ENCODE measurements at places on chromosomes 12 and 14.

GRCh38 chr14:32509632-32510187, 180.6 kb downstream of the AKAP6 start:
- DNase-seq: peak; percentile 30

DNA sequence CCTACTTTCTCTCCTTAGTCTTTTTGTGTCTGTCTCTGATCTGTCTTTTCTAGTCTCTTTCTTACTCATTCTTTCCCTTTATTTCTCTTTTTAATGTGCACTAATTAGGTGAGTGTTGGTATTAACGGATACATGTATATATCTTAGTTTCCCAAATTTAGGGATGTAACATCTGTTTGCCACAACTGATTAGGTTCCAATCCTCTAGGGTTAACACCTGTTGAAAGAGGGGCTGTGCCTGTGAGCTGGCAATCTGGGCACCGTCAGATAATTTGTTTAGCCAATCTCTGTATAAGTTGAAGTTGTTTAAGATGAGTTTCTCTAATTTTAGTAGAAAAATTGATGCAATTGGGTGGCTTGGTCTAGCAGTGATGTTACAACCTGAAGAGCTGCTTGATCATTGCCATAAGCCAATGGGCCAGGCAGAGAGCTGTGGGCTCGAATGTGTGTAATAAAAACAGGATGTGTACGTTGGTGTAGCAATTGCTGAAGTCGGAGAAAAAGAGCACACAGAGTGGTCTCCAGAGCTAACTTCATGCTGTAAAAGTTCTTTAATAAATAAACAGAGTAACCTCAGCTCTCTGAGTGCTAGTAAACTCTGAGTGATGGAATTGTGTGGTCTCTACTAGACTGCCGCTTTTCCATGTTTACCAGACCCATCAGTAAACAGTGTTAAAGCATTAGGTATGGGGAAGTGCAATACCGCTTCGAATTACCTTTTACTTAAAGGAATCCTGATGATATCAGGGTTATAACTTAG, 18.3 kb upstream of the LYZ start:
- DNase-seq: no peak

- no peak for DNase-seq
These were observed 9.0 kb downstream of the SERPINA12 start for GRCh38 chr14:94500264-94500663.

GRCh38 chr12:112350593-112351592, 31.3 kb downstream of the HECTD4 start:
- DNase-seq: peak; percentile 22

DNA sequence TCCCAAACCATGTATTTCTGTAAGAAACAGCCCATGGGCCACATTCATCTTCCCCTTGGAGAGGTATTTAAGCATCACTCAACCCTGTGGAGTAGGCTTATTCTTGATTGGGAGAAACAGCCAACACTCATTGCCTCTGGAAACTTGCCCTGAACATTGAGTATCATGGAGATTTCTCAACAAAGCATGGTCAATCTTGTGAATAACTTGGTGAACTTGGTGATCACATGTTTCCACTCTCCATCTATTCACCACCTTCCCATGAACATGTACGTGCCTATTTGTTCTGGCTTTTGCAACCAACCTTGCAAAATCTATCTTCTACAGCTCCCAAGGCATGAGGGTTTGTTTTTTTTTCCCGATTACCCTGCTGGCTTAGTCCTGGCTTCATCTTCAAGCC, 163.2 kb downstream of the PAH start:
- no peak for DNase-seq

DNA sequence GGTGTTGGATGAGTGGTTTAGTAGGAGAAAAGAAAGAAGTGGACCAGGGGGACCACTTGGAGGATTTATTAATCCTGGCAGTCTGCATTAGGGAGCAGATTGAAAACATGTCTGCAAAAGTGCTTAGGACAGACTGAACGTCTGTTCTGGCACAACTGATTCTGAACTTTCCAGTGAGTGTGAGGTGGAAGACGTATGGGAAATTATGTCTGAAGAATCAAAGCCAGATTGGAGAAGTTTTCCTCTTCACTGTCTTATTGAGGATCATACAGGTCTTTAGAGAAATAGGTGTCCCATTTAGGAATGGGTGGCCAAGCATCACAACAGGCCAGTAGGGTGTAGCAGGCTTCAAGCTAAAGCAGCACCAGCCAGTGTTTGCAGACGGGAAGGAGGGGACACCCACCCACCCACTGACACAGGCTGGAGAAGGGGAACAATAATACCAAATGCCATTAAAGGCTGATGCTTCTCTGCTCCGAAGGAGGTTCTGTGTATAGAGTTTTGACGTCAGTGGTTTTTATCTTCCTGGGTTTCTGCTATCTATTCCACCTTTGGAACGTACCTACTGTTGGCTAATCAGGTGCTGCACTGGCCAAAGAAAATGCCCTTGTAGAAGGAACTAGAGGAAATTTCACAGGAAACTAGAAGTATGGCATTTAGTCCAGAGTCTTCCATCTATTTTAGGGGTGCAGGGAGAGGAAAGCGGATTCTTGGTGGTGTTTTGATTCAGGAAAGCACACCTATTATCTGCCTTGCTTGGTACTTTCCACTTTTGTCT, 1.8 kb downstream of the SRRM4 start:
- DNase-seq: no peak

- no peak for DNase-seq
These were observed 3.1 kb downstream of the KRT82 start for GRCh38 chr12:52402873-52403540.

DNA sequence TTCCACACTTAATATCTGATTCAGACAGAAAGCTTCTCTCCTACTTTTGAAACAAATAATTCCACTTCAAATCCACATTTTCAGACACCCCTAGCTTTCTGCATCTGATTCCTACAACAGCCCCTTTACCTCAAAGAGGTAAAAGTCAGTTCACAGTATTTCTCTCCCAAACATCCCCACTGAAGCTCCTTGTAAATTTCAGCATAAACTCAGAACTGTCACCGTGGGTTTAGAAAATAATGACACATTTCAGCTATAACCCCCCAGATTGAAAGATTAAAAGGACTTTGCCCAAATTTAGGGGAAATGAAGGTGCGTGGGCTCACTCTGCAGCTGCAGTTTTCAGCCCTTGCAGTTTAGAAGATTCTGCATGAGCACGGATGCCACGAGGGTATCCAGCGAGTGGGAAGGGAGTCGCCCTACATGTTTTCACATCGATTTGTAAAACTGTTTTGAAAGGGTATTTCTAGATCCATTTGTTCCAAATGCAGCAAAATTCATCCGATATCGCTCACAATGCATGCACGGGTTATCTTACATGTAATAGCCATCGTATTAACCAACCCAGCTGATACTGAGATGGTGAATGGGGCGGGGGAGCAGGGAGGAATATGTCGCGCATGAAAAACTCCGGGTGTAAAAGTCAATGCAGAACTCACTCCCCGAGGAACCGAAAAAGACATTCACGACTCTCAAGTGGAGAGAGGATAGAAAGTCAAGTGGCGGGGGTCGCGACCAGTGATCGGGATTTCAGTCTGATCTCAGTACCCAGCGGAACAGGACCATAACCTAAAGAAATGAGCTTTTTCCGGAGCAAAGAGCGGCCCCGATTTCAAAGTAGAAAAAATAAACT, 5.0 kb upstream of the CCND2 start:
- DNase-seq: no peak

- peak; percentile 37 for DNase-seq
These were observed 535 bp downstream of the BIN2 start for GRCh38 chr12:51323317-51323960.

- no peak for DNase-seq
These were observed 16.0 kb downstream of the PLD4 start for GRCh38 chr14:104940526-104941150.

GRCh38 chr12:8678661-8679111, 16.1 kb upstream of the MFAP5 start:
- DNase-seq: no peak

GRCh38 chr12:30847259-30847658, 79.3 kb upstream of the TSPAN11 start:
- peak; percentile 69 for DNase-seq

DNA sequence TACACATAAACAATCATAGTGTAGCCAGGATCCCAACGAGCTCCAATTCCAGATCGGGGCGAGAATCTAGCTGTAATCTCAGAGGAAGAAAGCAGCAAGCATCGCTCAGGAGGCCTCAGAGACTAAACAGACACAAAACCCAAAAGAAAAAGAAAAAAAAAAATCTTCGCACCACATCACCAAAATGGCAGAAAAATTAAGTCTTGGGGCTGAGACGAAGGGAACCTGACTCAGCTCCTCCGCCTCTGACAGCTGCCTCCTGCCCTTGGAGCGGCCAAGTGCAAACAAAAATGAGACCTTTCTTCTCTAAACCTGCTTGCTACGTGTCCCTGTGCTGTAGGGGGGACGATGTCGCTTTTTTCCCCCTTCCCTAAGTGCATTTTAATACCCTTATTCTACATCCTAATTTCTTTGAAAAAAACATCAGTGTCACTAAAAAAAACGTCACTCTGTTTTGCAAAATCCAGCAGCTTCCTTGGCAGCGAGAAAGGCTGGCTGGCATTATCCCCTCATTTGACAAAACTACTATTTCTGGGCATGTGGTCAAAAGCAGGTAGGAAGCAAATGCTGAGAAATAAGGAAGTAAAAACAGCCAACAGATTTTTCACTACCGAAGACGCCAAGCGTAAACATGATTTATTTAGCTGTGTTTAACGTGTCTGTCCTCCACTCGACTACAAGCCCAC, 30.5 kb downstream of the BCL11B start:
- no peak for DNase-seq

- DNase-seq: no peak
These were observed 22.0 kb downstream of the TTC9 start for GRCh38 chr14:70663707-70664179.

DNA sequence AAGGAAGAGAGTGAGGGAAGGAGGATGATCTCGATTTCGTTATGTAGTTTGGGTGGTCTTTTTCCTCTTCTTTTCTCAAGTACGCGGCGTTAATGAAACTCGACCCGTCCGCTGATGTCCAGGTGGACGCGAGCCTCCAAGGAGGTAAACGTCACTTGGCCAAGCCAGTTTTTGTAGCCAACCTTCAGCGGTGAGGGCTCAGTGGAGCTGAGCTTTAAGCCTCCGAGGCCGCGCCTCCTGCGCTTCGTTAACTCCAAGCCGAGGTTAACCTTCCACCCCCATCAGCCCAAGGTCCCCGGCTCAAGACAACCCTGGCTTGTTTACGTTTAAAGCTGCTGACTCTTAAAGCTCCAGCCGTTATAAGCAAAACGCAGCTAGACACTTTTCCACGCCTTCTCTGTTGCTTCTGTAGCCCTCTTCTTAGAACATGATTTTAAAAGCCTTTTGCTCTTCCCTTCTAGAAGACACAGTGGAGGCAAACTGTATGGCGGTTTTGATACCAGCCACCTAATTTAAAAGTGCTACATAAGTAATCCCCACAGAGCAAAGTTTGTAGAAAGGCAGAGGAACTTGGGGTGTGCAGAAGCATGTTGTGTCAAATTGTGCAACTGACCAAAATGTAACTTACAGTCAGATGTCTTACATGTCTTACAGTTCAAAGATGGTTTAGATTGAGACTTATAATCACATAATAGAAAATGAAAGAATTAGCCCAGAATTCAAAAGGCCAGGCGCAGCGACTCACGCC, 923 bp upstream of the ITPR2 start:
- DNase-seq: peak; percentile 81

GRCh38 chr14:65098586-65098985, 3.7 kb downstream of the MAX start:
- no peak for DNase-seq

DNA sequence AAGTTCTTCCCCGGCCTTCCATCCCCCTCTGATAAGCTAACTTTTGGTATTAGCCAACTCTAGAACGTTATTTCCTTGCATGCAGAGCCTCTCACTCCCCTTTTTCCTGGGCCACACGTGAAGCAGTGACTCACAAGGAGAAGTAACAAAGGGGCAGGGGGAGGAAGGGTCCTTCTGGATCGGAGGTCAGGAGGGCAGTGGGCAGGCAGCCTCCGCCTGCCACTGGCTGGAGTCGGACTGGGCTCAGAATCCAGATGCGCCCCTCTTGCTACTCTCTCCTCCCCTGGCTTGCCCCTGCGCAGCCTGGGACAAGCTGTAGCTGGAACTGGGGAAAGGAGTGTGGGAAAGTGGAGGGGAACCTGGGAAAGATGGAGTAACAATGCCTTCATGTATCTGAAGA, 55.0 kb downstream of the TPCN1 start:
- DNase-seq: no peak

- DNase-seq: peak; percentile 78
These were observed 62.2 kb downstream of the TSPAN11 start for GRCh38 chr12:30988646-30989286.

- no peak for DNase-seq
These were observed 272.7 kb downstream of the CACNA1C start for GRCh38 chr12:2325519-2325918.

DNA sequence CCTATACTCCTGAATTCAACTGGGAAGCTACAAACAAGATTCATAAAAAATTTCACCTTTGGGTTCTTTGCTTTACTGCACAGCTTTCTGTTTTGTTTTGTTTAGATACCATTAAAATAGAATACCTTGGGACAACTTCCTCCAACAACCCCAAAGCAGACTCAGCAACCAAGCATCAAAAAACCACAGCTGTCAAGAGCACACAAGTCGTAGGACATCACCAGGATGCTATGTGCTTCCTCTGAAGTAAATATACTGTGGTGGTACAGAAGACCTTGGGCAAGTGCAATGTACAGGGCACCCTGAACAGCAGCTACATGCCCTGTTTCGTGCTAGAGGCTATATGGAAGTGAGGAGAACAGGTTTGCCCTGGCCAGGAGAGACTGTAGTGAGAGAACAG, 359.3 kb downstream of the BCL11B start:
- DNase-seq: no peak

GRCh38 chr14:82055515-82056115, 522.0 kb upstream of the SEL1L start:
- peak; percentile 16 for DNase-seq

DNA sequence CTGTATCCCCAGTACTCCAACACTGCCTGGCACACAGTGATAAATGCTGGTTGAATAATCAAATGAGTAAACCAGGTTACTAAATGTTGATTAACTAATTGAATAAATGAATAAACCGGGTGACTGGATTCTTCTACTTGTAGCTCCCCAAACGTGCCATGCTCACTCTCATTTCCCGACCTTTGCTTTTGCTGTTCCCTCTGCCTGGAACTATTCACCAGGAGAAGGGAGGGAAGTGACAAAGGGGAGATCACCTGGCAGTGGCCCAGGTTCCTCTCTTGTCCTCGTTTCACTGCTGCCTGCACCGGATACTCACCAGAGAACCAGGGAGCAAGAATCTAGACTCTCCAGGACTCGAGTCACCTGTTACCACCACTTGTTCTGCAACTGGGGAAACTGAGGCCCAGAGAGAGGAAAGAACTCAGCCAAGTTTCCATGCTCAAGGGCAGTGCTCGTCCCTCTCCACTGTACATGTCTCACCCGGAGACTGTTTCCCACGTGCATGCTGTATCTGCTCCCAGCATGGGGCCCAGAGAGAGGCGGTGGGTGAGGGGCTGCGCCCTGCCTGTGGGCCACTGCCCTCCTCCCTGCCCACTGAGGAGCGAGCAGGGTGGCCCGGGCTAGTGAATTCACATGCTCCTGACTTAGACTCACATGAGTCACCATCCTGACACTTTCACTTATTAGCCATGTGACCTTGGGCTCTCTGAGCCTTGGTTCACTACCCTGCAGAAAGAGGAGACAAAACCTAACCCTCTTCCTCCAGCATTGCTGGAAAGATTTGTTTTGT, 17.7 kb upstream of the POP5 start:
- DNase-seq: peak; percentile 28

- no peak for DNase-seq
These were observed 813.0 kb downstream of the NRXN3 start for GRCh38 chr14:78983126-78983525.

GRCh38 chr12:131055596-131056233, 102.0 kb downstream of the ADGRD1 start:
- DNase-seq: no peak
